Fibroblast of skin of scalp (primary cell): ENCODE measurements at places on chromosomes 3 and 15.
A peak's percentile ranks its signal among the peaks of the same experiment; 100 is the strongest.

DNA sequence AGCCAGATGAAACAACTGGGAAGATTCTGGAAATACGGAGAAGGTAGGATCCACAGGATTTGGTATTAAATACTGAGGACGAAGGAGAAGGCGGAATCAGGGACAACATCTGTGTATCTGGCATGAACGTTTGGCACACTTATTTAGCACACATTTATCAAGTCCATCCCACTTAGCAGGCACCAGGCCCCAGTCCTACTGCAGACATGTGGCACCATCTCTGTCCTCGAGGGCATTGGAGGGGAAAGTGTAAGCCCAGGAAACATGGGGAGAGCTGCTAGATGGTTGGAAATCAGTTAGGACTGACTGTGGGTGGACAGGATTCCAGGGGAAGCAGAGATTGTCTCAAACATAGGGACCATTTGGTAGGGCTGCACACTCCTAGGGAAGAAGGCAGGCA is 29.0 kb upstream of the LCTL start:
- DNase-seq = no peak

DNA sequence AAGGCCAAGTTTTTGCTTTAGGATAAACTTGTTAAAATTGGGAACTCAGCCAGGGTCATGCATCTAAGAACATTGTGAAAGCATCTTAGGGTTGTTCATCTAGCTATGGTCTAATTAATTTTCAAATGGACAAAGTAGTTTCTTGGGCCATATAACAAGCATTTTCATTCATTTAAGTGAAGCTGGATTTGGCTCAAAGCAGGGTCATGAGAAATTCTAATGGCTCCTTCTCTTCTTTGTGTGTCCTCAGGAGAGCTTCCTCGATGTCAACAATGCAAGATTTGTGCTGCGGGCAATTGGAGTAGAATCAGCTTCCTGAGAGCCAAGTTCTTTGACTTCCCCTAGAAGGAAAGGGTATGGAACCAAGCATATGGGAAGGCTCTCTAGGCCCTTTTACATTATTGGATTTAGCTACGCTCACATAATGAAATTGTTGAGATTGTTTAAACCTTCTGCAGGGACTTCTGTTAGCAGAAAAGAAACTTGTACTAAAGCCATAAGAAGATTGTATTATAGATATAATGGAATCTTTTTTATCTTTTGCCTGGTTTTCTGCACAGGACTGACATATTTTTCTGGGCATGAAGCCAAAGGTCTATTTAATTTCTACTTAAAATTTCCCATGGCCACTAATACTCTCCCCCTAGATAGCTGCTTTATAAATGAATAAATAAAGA is 1.8 kb upstream of the SAMMSON start:
- no peak for DNase-seq

- no peak for DNase-seq
Observed at GRCh38 chr3:43742920-43743319, 52.2 kb downstream of the ABHD5 start.

GRCh38 chr3:197734667-197735318 is 1.9 kb downstream of the RUBCN start:
- DNase-seq = no peak

DNA sequence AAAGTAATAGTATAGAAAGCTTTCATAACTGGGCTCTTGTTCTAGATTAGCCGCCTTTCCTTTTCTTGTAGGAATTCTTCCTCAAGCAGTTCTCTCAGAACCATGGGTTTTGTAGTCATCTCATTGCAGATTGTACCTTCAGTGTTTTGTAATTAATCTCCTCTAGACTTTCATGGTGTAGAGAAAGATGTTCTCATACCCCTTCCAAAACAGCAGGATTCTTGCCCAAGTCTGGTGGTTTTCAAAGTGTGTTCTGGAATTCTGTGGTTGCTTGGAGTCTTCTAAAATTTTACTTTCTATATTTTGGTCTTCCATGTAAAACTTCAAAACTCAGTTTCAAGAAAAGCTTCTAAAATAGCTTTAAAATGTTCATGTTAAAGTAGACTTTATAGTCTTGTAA is 293.8 kb downstream of the PTPRG start:
- DNase-seq = peak; percentile 34

DNA sequence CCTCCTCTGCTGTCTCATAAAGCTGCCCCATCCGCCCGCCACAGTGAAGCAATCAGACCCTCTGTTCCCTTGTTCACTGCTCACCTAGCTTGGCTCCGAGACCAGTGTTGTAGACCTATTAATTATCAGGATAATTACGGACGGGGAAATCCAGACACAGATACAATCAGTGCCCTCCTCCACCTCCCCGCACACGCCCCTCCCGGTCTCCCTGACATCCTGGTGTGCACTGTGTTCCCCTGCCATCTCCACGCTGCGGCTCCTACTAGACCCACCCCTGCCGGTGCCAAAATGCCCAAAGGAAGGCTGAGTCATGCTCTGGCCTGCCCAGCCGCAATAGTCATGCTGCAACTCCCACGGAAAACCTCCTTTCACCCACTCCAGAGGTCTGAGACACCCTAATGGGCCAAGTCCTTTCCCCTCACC is 277.3 kb upstream of the TLE3 start:
- no peak for DNase-seq

DNA sequence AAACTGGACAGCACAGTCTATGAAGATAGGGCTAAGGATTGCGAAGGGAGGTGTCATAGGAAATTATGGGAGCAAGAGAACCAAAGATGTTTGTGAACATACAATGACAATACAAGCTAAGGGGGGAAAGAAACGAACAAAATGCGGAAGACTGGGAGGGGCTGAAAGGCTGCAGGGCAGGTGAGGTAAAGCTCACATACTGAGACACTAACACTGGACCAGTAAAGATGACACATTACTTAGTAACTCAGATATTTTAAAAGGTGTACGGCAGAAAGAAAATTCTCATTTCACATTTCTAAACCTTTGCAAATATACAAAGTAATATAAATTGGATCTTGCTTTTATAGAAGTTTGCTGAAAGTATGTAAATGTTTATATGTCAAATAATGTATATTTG is 10.1 kb downstream of the CLDND1 start:
- DNase-seq = no peak

DNA sequence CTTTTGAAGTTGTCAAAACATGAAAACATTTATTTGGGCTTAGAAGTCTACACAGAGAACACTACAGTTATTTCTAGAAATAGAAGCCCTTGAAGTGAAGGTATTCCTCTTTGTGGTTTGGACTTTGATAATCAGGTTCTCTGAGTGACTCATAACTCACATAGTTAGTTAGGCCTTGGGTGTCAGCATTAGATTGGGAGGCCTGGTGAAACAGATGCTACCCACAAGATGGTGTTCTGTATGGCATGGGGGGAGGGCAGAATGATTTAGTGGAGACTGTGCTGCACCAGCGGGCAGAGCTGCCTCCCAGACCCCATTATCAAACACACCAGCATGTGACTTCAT is 108.9 kb upstream of the ETV5 start:
- no peak for DNase-seq

GRCh38 chr15:75727031-75727531 is 14.4 kb upstream of the CSPG4 start:
- DNase-seq = no peak

DNA sequence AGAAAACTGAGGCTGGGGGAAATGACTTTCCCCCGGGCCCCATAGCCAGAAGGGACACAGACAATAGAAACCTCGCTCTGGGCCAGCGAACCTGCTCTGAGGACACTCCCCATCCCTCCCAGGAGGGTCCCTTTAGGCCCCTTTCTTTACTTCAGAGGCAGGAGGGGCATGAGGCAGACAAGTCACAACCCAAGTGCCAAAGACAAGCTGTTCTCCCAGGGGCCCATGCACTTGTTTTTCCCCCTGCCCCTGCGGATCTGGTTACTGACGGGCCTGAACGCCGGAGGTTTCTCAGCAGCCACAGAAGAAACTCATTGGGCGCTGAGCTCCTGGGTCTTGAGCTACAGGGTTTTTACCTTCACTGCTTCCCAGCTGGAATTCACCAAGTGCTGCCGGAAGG is 9.8 kb downstream of the PGPEP1L start:
- DNase-seq = no peak

DNA sequence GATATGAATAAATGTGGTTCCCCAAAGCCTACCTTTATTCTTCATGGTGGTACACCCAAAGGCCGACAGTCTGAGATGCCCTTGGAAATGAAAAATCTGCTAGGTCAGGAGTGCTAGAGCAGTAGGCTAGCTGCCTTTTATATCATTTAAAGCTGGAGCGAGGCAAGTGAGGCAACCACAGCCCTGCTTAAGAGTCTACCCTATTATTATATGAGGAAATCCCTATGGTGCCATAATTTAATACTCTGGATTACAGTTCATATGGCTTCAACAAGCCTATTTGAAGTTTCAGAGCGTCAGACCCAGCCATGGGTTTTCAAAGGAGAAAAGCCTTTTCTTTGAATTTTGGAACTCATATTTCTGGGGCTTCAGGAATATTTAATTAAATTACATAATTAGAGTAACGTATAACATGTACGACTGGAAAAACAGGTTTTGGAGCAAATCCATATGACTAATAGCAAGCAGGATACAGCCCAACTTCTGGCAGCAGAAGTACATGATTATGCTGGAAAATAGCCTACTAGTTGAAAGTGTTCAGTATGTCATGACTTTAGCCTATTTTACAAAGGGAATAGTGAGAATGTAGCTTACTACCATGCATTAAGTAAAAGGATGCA is 18.0 kb upstream of the SLTM start:
- DNase-seq = peak; percentile 53

- DNase-seq = no peak
Observed at GRCh38 chr15:68301301-68301700, 23.8 kb downstream of the FEM1B start.

- DNase-seq = no peak
Observed at GRCh38 chr3:139482206-139482605, 5.9 kb upstream of the RBP2 start.

DNA sequence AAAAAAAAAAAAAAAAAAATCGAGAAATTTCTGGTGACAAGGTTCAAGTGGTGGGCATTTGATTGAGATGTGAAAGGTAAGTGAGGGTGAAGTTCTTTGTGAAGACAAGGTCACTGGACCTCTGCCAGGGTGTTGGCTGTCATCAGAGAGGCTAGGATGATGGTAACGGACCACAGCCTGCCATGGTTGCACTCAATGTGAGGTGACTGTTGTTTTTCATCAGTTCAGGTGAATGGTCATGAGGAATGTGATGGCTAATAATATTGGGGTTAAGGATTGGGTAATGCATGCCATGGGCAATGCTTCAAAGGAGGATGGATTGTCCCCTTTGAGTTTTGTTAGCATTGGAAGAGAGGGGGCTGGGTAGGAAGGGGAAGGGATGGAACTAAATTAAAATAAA is 4.3 kb upstream of the ALPK3 start:
- no peak for DNase-seq

DNA sequence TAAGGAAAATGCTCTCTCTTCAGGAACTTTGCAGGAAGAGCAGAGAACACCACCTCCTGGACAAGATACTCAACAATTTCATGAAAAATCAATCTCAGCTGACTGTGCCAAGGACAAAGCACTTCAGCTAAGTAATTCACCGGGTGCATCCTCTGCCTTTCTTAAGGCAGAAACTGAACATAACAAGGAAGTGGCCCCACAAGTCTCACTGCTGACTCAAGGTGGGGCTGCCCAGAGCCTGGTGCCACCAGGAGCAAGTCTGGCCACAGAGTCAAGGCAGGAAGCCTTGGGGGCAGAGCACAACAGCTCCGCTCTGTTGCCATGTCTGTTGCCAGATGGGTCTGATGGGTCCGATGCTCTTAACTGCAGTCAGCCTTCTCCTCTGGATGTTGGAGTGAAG is 200.5 kb downstream of the AKAP13 start:
- DNase-seq = no peak

- peak; percentile 33 for DNase-seq
Observed at GRCh38 chr15:58632789-58633188, 116.7 kb downstream of the ADAM10 start.

- no peak for DNase-seq
Observed at GRCh38 chr15:39538936-39539335, 41.9 kb upstream of the THBS1 start.

GRCh38 chr3:66722675-66723074 is 221.9 kb upstream of the LRIG1 start:
- peak; percentile 84 for DNase-seq

GRCh38 chr3:102006812-102007485 is 157.6 kb downstream of the NFKBIZ start:
- peak; percentile 94 for DNase-seq

DNA sequence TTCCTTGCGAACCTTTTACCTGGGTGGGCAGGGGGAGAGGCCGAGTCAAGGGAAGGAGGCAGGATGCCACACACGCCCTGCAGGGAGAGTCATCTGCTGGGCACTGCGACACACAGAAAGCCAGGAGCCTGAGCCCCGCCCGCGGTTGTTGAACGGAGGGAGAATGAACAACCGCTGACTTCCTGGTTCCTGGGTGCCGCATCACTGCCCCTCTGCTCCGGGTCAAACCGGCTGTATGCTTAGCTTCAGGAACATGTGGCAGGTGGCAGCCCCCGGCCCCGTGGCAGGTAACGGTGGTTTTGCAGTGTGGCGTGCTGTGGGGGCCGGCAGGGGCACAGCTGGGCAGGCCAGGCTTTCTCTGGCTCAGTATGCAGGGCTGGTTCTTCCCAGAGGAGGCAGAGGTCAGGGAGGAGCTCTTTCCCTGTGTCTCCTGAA is 33.4 kb downstream of the APBA2 start:
- DNase-seq = no peak

- peak; percentile 77 for DNase-seq
Observed at GRCh38 chr3:117706756-117707155, 997.2 kb downstream of the TUSC7 start.

- DNase-seq = no peak
Observed at GRCh38 chr3:178475062-178475461, 61.2 kb upstream of the KCNMB2 start.

DNA sequence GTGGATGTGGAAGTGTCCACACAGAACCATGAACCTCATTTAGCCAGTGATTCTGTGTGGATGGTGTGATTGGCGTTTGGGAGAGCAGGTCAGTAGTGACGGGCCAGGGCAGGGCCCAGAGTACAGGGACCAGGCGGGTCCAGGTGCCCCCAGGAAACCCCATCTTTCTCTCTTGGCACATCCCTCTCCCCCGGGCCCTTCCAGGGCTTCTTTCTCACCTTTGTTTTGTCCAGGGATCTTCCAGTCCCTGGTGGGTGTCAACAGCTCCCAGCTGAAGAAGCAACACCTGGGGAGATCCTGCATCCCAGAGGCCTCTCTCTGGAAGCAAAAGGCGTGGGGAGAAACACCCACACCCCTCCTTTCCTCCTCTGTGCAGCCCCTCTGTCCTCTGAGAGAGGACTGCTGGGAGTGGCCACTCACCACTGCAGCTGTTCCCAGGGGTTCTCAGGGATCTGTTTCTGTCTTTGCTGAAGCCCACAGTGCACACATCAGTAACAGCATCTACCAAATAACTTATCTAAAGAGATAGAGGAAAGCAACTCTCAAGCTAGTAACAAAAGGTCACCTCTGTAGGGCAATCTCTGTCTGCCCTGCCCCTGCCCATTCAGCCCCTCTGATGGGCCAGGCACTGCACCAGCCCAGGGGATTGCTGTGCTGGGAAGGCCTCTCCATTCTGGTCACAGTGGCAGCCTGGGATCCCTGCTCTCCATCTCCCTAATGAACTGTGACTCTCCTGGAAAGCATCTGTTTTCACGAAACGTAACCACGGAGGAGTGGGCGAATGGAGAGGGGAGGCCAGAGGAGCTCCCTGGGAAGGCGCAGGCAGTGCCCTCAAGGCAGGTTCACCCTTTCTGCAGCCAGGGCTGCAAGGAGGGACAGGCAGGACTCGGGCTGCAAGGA is 98.3 kb upstream of the ALDH1A3 start:
- DNase-seq = no peak
